Mesenchymal stem cell (in vitro differentiated cells and primary cell): ENCODE measurements at places on chromosomes 6 and 20.

- DNase-seq = no peak
Observed at GRCh38 chr6:31639043-31639442, 13.4 kb downstream of the BAG6 start.

DNA sequence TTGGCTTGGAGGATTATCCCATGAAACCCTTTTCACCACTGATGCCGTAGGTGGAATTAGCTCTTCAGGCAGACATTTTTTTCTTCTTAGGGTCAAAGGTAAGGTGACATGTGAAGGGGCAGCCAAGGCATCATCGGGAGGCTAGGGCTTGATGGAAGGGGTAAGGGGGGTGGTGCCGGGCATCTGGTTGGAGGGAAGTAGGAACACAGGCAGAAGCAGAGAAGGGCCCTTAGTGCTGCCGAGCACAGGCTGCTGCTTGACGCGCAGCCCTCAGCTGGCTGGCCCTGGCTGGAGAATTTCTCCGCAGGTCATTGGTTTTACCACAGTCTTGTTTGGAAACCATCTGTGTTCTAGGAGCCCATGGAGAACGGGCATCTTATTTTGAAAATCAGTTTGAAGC lies 54.7 kb downstream of the TRAF3IP2 start:
- DNase-seq = no peak

GRCh38 chr20:9139106-9139833 lies 70.4 kb downstream of the PLCB4 start:
- no peak for DNase-seq

GRCh38 chr6:3749067-3749841 lies 2.3 kb downstream of the PXDC1 start:
- DNase-seq = peak; percentile 26

DNA sequence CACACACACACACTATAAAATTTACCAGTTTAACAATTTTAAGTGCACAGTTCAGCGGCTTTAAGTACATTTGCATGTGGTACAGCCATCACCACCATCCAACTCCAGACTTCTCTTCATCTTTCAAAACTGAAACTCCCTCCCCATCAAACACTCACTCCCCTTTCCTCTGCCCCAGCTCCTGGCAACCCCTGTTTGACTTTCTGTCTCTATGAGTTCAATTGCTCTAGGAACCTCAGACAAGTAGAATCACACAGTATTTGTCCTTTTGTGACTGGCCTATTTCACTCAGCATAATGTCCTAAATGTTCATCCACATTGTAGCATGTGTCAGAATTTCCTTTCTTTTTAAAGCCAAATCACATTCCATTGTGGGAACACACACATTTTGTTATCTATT lies 302.8 kb upstream of the FOXQ1 start:
- no peak for DNase-seq

- peak; percentile 34 for DNase-seq
Observed at GRCh38 chr6:36301085-36301658, 31.3 kb downstream of the PNPLA1 start.

DNA sequence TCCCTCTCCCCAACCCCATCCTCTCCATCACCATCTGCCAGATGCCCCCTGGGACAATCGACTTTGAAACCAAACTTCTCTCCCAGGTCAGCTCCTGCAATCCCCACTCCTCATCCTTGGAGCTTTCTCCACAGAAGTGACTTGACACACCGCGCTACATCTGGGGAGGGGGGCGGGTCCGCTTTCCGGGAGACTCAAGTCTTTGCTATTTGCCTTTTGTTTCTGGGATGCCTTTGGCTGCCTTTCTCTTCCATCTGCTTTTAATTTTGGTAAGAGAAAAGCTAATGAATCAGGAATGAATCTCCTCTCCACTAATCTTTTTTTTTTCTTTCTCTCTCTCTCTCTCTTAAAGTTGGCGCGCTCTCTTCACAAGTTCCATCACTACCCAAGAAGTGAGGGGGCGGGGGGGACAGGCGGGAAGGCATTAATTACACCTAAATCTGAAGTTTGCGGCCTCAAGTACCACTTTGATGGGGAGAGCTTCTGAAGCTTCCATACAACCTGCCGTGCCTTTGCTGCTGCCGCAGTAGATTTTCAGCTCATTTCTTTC lies 664 bp upstream of the TPBG start:
- DNase-seq = no peak

- DNase-seq = peak; percentile 32
Observed at GRCh38 chr6:16751251-16751946, 9.9 kb downstream of the ATXN1 start.

GRCh38 chr6:88008831-88009231 lies 38.8 kb upstream of the SPACA1 start:
- DNase-seq = no peak

DNA sequence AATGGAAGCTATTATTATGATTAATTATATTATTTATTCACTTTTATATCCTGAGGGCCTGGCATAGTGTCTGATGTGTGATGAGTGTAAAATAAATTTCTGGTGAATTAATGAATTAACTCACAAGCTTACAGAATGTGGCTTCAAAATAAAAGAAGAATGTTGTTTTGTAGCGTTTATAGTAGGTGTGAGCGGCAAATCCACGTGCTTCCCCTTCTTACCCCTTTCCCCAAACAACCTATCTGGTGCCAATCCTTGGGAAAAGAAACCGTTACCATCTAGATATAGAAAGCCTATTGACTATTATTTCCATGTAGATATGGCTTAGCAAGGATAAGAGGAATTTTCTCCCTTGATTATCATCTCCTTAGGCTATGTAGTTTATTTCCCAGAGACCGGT lies 144.6 kb upstream of the CITED2 start:
- no peak for DNase-seq

DNA sequence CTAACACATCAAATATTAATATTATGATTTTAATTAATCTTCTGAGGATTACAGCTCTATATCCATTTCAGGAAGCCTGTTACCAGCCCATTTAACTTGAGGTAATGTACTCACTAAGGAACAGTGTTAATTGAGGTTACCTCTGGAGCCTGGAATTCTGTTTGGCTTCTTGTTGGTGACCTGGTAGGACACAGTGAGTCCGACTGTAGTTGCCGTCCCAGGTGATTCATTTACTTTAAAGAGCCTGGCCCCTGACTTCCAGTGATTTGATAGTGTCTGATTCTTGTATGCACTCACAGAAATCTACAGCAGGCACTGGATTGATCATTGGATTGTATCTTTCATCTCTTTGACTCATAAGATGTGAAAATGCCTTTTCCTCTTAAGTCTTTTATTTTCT lies 34.0 kb downstream of the IGF2R start:
- no peak for DNase-seq

DNA sequence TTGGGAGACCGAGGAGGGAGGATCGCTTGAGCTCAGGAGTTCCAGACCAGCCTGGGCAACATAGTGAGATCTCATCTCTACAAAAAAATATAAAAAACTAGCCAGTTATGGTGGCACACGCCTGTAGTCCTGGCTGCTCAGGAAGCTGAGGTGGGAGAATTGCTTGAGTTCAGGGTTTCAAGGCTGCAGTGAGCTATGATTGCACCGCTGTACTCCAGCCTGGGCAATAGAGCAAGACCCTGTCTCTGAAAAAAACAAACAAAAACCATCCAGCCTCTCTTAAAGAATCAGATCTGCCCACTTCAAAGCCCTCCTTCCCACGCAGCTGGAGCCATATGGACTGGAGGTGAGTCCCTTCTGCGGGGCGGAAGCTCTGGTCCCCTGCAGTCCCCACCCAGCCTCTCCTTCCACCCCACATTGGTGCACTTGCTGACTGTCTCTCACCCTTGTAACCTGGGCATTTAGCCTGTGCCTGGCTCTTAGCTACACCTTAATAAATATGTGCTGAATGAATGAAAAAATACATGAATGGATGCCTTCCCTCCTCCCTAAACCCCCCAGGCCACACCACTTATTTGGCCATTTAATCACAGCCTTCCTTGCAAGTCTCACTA lies 7.2 kb upstream of the PARD6B start:
- DNase-seq = no peak
